ENCODE measurements at places on chromosomes 2 and 18. TPM values are rescaled to one million over a fixed set of nuclear protein-coding genes. Genes with fewer than 3 reads are reported as not detected.

The PTMA gene
- 1,963 TPM for total RNA-seq

DNA sequence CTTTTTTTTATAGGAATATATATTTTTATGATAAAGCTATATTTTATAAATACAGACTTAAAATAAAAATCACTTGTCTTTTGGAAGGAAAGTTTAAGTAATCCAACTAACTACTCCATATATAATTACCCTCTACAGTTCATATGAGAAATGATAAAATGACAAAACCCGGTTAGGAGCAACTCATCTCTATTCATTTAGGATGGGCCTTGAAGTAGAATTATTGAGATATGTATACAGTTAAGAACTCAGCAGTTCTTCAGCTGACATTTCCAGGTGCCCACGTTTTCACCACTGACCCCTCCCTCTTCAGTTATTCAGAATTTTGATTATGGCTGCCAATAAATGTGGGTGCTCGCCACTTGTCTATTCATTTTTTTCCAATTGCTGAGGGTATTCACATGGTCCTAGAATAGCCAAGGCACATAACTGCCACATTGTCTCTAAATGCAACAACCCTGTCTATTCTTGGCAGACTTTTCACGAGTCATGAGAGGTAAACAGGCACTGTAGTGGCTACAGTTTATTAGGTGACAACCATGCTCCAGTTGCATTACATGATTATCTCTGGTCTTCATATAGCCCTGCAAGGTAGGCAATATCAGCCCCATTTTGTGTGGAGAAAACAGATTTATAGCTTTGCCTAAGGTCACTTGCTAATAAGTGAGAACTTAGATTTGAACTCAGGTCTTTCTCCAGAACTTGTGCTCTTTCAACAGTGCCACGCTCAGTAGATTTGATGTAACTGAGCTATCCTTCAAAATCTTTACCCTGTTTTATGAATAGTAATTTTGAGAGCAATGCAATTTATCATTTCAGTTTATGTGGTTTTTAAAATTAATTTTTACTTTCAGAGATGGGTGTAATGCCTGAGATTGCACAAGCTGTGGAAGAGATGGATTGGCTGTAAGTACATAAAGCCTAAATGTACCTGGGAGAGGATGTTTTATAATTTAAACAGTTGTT is 2.9 kb downstream of the DDX1 start:
- no peak for DNase-seq
- no peak overlapping the region for H3K4me3 ChIP-seq
- H3K27me3 ChIP-seq = no peaks in the 10 kb centered on the region
- peaks cover 39% of the 10 kb centered on the region for H3K36me3 ChIP-seq
- H3K4me1 ChIP-seq = no peaks in the 10 kb centered on the region

The CHRND gene
- total RNA-seq = not detected

GRCh38 chr2:86617153-86617552 is 6.5 kb downstream of the RNF103 start:
- no peaks in the 10 kb centered on the region for H3K27me3 ChIP-seq
- no peaks in the 10 kb centered on the region for H3K36me3 ChIP-seq
- no peak overlapping the region for H3K27ac ChIP-seq
- no peak overlapping the region for H3K4me3 ChIP-seq
- no peak for DNase-seq

DNA sequence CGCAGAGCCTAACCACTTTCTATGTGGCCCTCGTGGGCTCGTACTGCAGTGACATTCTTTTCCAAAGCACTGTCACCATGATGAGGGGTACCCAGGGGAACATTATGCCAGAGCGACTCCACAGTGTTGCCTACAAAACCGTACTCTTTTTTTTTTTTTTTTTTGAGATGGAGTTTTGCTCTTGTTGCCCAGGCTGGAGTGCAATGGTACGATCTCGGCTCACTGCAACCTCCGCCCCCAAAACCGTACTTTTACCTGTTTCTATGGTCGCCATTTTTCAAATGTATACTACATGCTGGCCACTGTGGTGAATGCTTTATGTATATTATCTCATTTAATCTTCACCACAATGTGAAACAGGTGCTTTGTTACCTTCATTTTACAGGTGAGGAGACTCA is 4.3 kb downstream of the PLEK start:
- H3K4me1 ChIP-seq = no peaks in the 10 kb centered on the region
- H3K36me3 ChIP-seq = no peaks in the 10 kb centered on the region
- no peak overlapping the region for H3K27ac ChIP-seq
- no peak for DNase-seq
- H3K4me3 ChIP-seq = no peak overlapping the region
- no peaks in the 10 kb centered on the region for H3K27me3 ChIP-seq

- no peaks in the 10 kb centered on the region for H3K36me3 ChIP-seq
- H3K4me1 ChIP-seq = no peaks in the 10 kb centered on the region
Measured at GRCh38 chr2:217958206-217958883, 44.5 kb downstream of the TNS1 start.

- no peak overlapping the region for H3K4me3 ChIP-seq
- H3K36me3 ChIP-seq = no peaks in the 10 kb centered on the region
- H3K27me3 ChIP-seq = no peaks in the 10 kb centered on the region
- peak; percentile 8 for DNase-seq
- H3K4me1 ChIP-seq = no peaks in the 10 kb centered on the region
Measured at GRCh38 chr2:71833855-71834560, 313.7 kb downstream of the CYP26B1 start.

- H3K27me3 ChIP-seq = no peaks in the 10 kb centered on the region
- H3K4me1 ChIP-seq = no peaks in the 10 kb centered on the region
- H3K36me3 ChIP-seq = peaks cover 10% of the 10 kb centered on the region
- no peak overlapping the region for H3K27ac ChIP-seq
- no peak for DNase-seq
Measured at GRCh38 chr2:27074738-27075565, 3.5 kb upstream of the EMILIN1 start.

The SLC4A3 gene
- total RNA-seq = 11.1 TPM

DNA sequence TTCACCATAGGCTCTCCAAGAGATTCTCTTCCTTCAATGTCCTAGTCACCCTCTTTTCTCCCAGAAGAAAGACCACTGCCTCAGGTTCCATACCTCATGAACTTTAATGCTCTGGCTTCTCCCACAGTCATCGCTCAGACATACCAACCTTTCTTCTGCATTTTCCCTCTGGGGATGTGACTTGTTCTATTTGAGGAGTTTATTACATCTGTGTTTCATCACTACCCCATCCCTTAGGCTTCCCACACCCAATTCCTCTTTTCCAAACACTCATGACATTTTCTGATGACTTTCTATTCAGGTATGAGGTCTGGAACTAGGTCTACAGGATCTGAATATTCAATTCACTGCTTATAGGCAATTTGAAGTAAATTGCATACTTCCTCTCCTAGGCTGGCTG is 298.6 kb upstream of the MAP2 start:
- H3K27me3 ChIP-seq = no peaks in the 10 kb centered on the region
- no peak overlapping the region for H3K27ac ChIP-seq
- peaks cover 3% of the 10 kb centered on the region for H3K36me3 ChIP-seq
- H3K4me1 ChIP-seq = no peaks in the 10 kb centered on the region
- no peak overlapping the region for H3K4me3 ChIP-seq
- no peak for DNase-seq

- no peak overlapping the region for H3K4me3 ChIP-seq
- H3K27me3 ChIP-seq = no peaks in the 10 kb centered on the region
- DNase-seq = no peak
- no peaks in the 10 kb centered on the region for H3K36me3 ChIP-seq
Measured at GRCh38 chr2:145197944-145198343, 678.0 kb upstream of the ZEB2 start.

The ZNF396 gene
- total RNA-seq = 1.2 TPM

DNA sequence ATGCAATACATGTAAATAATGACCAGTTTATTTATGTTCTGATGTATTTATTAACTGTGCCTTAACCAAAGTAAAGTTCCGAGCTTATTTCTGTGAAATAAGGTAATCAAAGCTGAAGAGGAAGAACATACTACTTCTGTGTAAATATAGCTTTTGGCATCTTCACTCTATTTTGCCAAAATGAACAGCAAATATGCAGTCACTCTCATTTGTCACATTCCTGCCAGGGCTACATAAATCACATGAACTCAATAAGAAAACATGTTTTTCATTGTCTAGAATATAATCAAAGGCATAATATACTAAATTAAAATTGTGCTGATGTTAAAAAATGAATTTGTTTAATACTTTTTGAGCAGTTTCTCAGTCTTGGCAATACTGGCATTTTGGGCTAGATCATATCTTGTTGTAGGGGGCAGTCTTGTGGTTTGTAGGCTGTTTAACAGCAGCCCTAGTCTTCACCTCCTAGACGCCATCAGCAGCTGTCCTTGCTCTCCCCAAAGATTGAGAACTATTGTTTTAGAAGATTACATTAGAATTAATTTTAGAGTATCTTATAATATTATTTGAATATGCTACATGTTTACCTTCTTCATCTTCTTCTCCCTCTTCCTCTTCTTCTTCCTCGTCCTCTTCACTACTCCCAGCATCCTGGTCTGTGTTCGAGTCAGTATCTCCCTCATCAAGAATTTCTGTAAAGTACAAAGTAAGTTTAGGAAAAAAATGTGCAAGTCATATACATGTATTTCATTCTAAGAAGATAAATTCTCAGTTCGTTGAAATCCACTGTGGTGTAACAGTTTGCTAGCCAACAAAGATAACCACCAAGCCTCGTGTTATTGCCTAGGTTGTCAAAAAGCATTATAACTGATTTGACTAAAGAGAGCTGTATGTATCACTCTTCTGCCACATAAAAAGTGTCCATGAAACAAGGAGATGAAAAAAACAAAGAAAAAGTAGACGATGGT is 41.5 kb downstream of the CWC22 start:
- H3K4me1 ChIP-seq = no peaks in the 10 kb centered on the region
- peaks cover 19% of the 10 kb centered on the region for H3K36me3 ChIP-seq
- DNase-seq = no peak
- H3K27ac ChIP-seq = no peak overlapping the region
- no peak overlapping the region for H3K4me3 ChIP-seq
- no peaks in the 10 kb centered on the region for H3K27me3 ChIP-seq

DNA sequence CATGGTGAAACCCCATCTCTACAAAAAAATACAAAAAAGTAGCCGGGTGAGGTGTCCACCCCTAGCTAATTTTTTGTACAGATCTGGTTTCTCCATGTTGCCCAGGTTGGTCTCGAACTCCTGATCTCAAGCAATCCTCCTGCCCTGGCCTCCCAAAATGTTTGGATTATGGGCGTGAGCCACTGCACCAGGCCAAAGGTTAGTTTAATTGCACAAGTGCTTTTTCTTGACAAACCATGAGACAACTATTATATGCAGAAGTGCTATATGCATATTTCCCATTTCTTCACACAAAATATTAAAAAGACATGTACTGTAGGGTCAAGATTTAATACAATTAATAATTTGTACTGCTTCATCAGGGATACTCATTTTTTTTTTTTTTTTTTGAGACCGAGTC is 5.0 kb upstream of the GGCX start:
- no peaks in the 10 kb centered on the region for H3K27me3 ChIP-seq
- no peak overlapping the region for H3K27ac ChIP-seq
- H3K36me3 ChIP-seq = no peaks in the 10 kb centered on the region
- no peak overlapping the region for H3K4me3 ChIP-seq
- H3K4me1 ChIP-seq = no peaks in the 10 kb centered on the region

DNA sequence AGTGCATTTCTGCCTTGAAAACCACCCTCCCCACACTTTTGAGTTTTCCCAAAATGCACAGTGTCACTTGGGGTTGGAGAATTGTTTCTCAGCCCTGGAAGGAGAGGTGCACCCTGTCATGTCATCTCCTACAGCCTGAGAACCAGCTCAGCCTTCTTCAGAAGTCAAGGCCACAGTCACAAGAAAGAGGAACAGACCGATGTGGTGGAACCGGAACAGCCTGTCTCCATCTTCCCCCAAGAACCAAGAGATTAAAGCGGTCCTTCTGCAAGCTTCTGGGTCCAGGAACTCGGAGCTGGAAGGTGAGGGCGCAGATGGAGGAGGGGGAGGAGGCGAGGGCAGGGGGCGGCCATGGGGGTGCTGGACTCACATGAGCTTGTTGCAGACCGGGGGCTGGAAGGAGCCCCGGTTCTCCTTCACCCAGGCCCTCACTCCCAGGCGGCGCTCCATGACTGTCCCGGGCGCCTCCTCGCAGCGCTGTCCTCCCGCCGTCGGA is 248 bp downstream of the HAAO start:
- H3K4me3 ChIP-seq = peak overlapping the region; percentile 84
- no peaks in the 10 kb centered on the region for H3K4me1 ChIP-seq
- peaks cover 7% of the 10 kb centered on the region for H3K27me3 ChIP-seq
- peaks cover 2% of the 10 kb centered on the region for H3K36me3 ChIP-seq
- DNase-seq = no peak

DNA sequence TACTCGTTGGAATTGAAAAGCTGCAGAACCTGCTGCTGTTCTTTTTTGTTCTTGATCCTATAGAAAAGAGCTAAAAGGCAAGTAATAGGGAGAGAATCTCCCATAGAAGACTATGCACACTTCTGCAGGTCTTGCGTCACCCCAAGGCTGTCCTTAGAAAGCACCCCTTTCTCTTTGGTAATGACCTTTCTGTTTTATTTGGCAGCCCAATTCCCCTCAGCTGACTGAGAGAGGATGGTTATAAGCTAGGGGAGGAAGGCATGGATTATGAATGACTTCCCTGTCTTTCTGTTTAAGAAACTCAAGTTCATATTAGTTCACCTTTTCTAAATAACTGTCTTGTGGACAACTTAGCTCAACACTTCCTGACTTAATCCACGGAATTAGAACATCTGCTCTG is 122.9 kb downstream of the TXNL1 start:
- DNase-seq = no peak
- H3K27me3 ChIP-seq = no peaks in the 10 kb centered on the region
- no peak overlapping the region for H3K27ac ChIP-seq
- H3K36me3 ChIP-seq = no peaks in the 10 kb centered on the region
- H3K4me1 ChIP-seq = no peaks in the 10 kb centered on the region

DNA sequence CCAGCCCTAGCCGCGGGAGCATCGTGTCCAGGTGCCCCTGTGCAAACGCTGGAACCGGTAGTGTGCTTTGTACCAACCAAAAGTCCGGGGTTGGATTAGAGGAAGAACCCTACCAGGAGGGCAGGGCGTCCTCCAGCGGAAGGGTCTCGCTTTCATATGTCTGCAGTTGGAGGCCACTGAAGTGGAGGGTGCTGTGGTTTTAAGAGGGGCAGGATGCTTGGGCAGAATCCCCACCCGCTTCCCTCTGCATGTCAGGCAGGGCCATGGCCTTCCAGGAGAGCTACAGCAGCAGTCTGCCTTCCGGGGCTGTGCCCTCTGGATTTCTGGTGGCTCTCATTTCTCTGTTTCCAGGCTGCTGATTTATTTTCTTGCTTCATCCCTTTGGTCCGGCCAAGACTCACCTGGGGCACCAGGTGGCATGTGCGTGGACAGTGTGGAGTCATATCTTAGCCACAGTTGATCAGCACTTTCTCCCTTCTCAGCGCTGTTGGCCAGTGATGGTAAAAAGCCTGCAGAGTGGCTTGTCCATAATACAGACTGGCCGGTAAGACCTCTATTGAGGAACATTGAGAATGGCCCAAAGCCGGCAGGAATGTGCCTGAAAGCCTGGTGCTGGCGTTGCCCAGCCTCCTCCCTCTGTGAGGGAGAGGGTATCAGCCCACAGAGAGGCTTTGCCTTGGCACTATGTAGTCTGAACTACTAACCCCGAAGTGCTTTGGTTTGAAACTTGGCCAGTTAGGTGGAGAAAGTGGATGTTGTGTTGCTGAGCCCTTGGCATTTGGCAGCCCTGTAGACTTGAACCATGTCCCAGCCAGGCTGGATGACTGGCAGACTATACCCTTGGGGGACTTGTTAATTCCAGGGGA is 1.8 kb downstream of the AGAP1 start:
- DNase-seq = no peak
- no peak overlapping the region for H3K27ac ChIP-seq
- H3K4me1 ChIP-seq = peaks cover 6% of the 10 kb centered on the region
- peak overlapping the region; percentile 77 for H3K4me3 ChIP-seq
- H3K27me3 ChIP-seq = no peaks in the 10 kb centered on the region

- H3K27ac ChIP-seq = no peak overlapping the region
- H3K4me3 ChIP-seq = no peak overlapping the region
- no peak for DNase-seq
Measured at GRCh38 chr18:65287652-65288051, 463.2 kb upstream of the CDH7 start.

Data from H9 (cell line).